ENCODE measurements at places on chromosomes 6 and 20.

DNA sequence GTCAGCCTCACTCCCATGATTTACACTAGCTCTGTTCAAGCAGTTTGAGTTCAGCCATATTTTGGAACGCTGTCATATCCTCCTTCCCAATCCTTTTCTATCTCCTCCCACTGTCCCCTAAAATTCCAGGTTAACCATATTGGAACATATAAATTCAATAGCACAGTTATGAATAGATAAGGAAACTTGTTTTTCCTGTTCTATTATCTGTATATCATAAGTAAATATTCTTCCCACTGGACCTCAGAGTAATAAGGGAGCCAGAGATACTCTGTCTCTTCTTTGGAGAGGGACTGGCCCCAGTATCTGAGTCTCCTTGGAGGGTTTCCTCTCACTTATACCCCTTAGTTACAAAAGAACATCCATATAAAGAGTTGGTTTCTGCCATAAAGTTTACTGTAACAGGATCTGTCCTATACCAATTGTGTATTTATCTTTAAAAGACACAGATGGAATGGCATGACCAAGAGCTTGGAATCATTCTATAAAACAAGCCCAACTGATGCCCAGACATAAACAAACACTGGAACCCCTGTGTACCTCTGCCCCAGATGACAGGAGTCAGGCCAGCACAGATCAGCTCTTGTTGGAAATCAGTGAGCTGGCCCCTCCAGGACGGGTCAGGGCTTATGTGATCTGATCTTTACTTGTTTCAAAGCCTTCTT, 67.1 kb downstream of the EPB41L2 start:
- DNase-seq = no peak

- DNase-seq = no peak
Observed at GRCh38 chr6:37283671-37284151, 25.8 kb upstream of the TMEM217 start.

GRCh38 chr20:38973645-38974044, 11.5 kb downstream of the DHX35 start:
- no peak for DNase-seq

- DNase-seq = no peak
Observed at GRCh38 chr6:162849269-162849668, 121.5 kb downstream of the PACRG start.

DNA sequence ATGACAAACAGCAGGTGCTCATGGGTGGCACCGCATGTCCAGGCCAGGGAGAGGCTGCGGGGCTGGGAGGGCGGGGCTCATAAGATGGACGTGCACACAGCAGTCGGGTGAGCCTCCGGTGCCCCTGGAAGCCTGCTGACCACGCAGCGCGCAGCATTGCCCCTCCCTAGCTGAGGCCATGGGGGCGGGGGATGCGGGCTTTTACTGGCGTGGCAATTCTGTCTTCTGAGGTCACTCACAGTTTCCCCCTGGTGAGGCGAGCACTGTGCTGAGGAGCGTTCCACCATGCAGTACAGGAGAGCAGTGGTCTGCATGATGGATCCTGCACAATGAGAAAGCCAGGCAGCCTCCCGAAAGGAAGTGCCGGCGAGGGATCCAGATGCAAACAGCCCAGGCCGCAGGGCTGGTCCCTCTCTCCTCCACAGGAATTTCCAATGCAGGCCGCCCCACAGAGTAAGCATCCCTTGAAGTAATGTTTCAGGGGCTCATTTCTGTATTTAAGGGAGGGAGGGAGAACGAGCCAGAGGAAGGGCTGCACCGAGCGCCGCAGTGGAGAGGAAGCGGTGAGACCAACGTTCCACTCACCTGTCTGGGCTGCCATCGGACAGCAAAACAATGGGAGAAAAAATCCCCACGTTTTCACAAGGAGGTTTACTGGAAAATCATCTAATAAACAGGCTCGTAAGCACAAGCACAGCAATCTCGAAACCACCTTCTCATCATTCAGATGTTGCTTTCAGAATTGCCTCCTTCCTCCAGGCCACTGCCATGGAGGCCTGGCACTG, 56.0 kb downstream of the IRF4 start:
- DNase-seq = peak; percentile 81

GRCh38 chr6:55082021-55082420, 92.3 kb upstream of the HCRTR2 start:
- no peak for DNase-seq

DNA sequence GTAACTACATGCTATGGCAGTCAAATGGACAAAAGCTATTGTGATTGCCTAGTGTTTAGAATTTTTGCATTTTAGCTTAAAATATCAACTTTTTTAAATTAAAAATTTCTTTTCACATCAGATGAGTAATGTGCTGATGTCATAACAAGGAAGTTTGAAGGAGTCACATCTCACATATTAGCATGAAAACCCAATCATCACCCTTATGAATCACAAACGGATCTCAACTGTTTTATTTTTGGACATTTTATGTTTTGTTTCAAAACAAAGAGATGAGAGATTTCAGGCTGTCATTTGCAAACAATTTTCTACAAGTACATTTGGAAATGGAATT, 53.6 kb upstream of the TRERF1 start:
- DNase-seq = no peak

- DNase-seq = no peak
Observed at GRCh38 chr6:37146735-37147157, 23.2 kb upstream of the PIM1 start.

- DNase-seq = no peak
Observed at GRCh38 chr6:21769405-21769861, 175.9 kb downstream of the SOX4 start.

GRCh38 chr20:51067792-51068191, 44.9 kb upstream of the KCNG1 start:
- DNase-seq = no peak

- no peak for DNase-seq
Observed at GRCh38 chr6:126300735-126301134, 39.2 kb upstream of the CENPW start.

DNA sequence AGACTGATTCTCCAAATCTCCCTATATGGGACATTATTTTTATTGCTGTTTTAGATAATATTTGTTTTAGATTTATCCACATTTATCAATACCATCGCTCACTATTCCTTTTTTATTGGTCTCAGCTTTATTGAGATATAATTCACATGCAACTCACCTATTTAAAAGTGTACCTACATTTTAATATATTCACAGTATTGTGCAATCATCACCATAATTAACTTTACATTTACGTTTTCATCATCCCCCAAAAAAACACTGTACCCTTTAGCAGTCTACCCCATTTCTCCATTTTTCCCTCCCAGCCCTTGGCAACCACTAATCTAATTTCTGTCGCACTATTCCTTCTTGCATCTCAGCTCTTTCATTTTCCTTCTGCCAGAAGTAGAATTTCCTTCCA, 110.8 kb upstream of the HDAC2 start:
- no peak for DNase-seq

DNA sequence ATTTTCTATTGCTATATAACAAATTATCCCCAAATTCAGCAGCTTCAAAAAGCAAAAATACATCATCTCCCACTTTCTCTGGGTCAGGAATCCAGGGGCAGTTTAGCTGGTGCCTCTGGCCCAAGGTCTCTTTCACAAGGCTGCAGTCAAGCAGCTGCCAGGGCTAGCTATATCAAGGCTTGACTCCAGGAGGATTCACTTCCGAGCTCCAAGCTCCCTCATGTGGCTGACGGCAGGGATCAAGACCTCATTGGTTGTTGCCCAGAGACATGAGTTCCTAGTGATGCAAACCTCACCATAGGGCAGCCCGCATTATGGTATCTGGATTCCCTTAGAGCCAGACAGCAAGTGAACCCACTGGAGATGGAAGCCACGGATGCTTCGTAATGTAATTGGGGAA, 1.3 kb upstream of the VNN1 start:
- no peak for DNase-seq

DNA sequence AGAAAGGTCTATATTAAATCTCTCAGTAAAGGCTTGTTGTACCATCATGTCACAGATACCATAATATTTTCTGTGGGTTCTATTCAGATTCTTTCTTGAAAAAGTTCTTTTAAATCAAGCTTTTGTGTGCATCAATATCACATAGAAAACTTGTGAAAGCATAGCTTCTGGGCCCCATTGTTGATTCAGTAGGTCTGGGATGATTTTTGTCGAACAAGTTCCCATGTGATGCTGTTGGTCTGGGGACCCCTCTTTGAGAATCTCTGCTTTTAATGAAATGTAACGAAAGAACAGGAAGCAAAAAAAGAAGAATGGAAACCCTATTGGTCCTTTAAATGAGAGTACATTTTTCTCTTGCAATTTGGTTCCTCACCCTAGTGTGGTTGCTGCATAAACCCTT, 597.7 kb upstream of the CITED2 start:
- DNase-seq = no peak

DNA sequence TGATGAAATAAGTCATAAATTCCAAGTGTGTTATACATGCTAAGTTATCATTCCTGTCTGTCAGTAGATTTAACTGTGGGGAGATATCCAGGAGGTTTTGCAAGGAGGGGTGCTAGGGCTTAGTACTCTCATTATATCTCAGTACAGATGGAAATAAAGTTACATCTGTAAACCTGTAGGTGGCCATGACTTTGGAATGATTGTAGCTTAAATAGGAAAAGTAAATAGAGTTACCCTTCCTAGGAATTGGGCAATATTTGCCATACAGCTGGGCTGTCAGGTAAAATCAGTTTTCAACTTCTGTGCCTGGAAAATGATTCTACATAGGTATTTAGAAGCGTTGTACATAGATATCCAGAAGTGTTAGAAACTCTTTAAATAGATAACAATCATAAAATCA, 19.8 kb upstream of the TGM3 start:
- DNase-seq = no peak

GRCh38 chr6:115706324-115706723, 354.4 kb downstream of the FRK start:
- no peak for DNase-seq

GRCh38 chr20:55159230-55159629, 683.8 kb downstream of the DOK5 start:
- no peak for DNase-seq

- DNase-seq = no peak
Observed at GRCh38 chr6:167786853-167787675, 39.6 kb upstream of the AFDN start.

- DNase-seq = no peak
Observed at GRCh38 chr6:10719964-10720264, 3.0 kb upstream of the TMEM14C start.

GRCh38 chr20:41030531-41031242, 2.1 kb downstream of the TOP1 start:
- no peak for DNase-seq

DNA sequence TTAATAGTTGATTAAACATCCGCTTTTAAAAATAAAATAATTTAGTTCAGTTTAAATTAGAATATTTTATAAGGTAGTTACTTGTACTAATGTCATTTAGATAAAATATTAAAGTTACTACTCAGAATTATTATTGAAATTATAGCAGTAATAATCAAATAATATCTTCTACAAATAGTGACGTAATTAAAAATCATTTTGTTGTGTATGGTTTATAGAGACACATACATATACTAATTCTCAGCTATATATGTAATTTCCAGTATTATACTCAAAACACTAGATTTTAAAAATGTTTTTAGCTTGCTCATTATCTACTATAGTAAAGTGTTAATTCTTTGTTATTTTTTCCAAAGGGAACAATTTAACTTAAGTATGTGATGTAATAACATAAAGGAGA, 435.2 kb upstream of the MANEA start:
- no peak for DNase-seq

DNA sequence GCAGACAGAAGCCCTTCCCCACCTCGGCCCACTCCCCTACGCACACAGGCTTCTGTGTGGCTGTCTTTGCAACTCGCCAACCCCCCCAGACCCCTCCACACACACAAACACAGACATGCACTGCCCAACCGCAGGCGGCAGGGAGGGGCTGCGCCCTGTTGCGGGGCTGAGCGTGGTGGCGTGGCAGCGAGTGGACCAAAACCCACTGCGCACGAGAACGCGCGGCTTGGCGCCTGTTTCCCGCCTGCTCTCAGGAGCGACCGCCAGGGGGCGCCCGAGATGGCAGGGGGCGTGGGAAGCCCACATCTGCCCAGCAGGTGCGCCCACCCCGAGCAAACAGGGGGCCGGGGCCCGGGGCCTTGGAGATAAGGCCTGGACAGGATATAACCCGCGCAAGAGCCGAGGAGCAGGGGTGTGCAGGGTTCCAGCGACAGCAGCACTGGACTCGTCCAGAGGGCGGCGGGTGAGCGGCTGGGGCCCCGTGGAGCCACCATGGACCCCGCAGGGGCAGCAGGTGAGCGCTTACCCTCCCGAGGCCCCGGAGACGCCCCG, at the start of gene RBPJL:
Gene RBPJL, plus strand, starts transcription at position 410 of the 552 bp plus-strand sequence. Its CDS starts 83 bp downstream, at position 493.
- peak; percentile 50 for DNase-seq

DNA sequence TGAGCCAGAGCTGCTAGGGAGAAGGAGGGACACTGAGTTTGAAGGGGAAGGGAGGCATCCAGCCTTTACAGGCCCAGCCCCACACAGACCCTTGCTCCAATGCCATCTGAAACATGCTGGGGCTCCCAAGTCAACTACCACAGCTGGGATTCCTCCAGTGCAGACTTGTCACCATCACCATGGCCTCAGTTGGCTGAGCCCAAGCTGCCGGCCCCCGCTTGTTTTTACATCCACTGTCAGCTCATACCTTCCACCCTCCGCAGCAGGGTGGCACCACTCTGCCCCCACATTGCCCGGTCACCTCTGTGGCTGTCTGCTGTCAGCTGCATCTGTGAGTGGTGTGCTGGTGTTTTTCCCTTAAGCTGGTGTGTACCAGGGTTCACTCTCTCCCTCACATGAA, 26.1 kb downstream of the GFOD1 start:
- no peak for DNase-seq

GRCh38 chr6:79984261-79984660, 20.2 kb upstream of the TTK start:
- no peak for DNase-seq

- DNase-seq = no peak
Observed at GRCh38 chr6:78829407-78829806, 37.9 kb upstream of the IRAK1BP1 start.

- no peak for DNase-seq
Observed at GRCh38 chr20:40922865-40923264, 105.8 kb upstream of the TOP1 start.

DNA sequence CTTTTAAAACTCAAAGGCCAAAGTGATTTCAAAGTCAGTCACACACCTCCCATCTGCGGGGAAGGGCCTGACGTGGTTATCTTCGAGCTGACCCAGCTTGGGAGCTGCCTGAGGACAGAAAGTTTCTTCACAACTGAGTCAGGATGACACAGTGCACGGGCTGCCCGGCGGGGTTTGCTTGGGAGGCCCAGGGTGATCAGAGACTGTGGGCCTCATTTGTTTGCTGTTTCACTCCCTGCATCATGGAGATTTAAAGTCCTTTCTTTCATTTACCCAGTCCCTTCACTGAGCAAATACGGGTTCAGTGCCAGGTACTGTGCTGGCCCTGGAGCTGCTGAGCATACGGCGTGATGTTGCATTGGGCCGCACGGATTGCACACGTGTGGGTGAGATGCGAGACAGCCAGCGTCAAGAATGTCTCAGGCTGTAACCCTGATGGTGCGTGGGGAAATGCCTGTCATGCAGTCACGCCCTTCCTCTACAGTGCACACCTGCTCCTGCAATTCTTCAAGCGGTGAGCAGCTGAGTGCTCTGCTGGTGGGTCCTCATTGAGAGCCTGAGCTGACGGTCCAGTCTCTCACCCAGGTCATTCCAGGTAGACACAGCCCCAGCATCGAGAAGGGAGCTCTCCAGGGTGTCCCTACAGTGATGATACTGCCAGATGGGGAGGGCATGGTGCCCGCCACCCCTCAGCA, 82.7 kb upstream of the PMEPA1 start:
- no peak for DNase-seq

GRCh38 chr6:12941422-12941821, 224.9 kb downstream of the PHACTR1 start:
- peak; percentile 11 for DNase-seq

Data from stimulated activated naive CD8-positive, alpha-beta T cell treated with anti-CD3 and anti-CD28 coated beads, Interleukin-15, amount 100 ng/mL, for 72 hours (primary cell).